8988T (cell line): ENCODE measurements at places on chromosomes 7 and 10.

- DNase-seq, result no peak
Measured at GRCh38 chr7:70624500-70625103, 507.3 kb upstream of the GALNT17 start.

DNA sequence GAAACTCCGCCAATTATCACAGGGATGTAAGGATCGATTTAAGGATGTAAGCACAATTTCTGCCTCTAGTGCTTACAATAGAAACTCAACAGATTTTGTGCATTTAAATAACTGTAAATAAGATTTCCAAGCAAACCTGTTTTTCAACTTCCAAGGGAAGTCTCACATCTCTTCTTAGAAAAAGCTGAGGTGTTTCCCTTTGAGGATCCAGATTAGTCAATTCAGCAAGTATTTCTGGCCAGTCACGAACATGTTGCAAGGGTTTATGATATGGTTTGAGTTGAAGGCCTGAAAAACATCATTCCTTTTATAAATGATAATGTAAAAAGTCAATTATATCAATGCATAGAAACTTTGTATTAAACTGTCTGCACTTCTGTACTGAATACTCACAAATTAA lies 23.9 kb downstream of the KRIT1 start:
- no peak for DNase-seq

DNA sequence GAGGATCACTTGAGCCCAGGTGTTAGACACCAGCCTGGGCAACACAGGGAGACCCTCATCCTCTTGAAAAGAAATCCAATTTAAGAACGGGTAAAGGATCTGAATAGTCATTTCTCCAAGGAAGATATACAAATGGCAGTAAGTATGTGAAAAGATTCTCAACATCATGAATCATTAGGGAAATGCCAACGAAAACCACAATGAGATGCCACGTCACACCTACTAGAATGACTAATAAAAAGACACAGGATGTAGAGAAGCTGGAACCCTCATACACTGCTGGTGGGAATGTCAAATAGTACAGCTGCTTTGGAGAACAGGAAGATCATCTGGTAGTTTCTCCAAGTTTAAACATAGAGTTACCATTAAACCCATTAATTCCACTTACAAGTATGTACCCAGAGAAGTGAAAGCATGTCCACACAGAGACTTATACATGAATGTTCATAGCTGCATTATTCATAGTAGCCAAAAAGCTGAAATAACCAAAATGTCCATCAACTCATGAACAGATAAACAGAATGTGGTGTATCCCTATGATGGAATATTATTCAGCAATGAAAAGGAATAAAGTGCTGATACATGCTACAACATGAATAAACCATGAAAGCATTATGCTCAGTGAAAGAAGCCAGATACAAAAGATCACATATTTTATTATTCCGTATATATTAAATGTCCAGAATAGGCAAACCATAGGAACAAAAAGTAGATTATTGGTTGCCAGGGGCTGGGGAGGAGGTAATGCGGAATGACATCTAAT lies 13.1 kb upstream of the ZMIZ2 start:
- DNase-seq, result no peak

DNA sequence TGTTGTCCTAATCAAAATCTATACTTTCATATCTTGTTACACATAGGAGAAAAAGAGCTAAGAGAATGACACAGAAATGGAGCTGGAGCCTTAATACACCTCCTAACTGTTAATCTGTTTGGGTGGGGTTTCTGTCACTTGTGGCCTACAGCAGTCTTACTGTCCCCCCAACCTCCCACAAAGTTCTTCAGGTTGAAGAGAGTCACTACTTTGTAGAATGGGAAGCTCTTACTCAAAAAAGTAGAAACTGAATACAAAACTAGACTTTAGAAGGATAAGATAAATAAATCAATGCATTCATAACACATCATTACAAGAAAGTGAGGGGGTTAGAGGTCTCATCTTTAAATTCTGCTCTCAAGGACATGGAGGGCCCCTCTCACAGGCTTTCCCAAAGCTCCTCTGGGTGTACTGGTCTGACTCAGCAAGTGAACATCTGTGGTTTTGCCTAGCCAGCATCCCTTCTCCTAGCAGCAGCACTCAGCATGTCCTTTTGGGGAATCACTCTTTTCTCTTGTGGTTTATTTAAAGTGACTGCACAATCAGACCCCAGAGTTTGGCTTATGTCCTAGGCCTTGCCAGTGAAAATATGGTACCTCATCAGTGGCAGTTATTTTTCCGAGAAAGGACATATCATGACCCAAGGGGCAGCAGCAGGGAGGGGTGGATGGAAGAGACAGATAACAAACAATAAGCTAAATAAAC lies 2.0 kb upstream of the BLVRA start:
- no peak for DNase-seq

GRCh38 chr7:147803151-147803550 lies 787.4 kb upstream of the C7orf33 start:
- DNase-seq, result no peak

DNA sequence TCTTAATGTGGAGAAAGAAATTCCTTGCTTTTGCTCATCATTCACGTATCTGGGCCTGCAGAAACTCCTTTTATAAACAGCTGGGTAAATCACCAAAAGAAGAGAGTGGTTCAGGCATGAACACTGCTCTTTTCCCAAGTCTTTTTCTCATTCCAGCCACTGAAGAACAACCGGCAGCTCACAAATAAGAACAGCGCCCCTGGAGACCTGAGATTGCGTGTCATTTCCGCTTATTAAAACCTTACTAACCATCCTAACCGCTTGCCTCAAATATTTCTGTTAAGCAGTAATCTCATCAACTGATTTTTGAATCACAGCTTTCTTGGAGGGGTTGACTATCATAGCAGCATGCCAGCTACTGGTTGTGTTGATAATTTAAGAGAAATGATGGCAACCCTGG lies 213.0 kb upstream of the PLXNA4 start:
- DNase-seq, result no peak

GRCh38 chr10:102462512-102463054 lies 11.2 kb upstream of the C10orf95 start:
- DNase-seq, result no peak

GRCh38 chr7:36986511-36986933 lies 262.2 kb upstream of the AOAH start:
- DNase-seq, result no peak

GRCh38 chr10:103040418-103040817 lies 122.3 kb downstream of the CNNM2 start:
- DNase-seq, result no peak

DNA sequence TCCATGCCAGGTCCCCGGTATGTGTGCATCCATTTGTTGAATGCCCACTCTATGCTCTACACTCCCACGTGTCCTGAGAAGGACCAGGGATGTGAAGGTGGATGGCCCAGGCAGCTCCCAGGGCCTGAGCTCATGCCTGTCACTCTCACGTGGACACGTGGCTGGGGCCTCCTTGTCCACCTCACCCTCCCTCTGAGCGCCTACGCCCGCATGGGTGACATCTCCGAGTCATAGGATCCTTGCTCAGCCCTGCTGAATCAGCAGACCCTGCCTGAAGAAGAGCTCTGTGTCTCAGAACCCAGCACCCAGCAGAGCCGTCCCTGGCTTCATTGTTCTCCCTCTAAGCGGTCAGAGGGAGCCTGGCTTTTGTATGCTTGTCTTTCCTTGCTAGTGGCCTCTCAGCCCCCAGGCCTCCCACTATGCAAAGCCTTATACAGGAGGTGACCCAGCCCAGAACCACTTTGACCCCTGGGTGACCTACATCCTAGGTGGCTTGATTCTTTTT lies 107.9 kb upstream of the PPIF start:
- DNase-seq, result no peak

DNA sequence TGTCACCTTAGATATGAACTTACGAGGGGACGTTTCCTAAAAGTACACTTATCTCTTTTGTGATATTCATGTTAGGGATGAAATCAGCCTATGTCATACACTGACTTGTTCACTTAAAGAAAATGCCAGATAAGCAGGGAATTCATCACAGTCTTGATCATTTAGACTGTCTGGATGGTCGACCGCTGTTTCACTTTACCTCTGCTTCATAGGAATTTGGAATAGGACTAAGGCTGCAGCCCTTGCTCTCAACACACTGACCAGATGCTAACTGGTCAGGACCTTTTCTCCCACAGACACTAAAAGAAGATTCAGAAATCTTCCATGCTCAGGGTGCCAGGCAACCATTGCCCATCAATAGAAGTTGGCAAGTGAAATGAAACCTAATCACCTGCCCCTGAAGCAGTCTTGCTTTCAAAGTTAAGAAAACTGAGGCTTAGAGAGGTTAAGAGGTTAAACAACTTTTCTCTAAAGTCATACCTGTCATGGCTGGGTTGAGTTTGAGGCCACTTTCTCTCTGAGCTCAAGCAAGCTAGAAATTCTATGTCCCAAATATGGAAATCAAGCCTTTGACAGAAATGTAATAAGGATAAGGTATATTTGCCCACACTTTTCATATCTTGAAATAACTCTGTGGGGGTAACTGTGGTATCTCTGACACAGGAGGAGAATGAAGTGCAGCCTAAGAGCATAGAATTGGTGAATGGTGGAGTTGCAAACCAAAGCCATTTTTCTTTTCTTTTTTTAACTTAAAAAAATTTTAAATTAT lies 77.1 kb downstream of the MAP3K8 start:
- no peak for DNase-seq

DNA sequence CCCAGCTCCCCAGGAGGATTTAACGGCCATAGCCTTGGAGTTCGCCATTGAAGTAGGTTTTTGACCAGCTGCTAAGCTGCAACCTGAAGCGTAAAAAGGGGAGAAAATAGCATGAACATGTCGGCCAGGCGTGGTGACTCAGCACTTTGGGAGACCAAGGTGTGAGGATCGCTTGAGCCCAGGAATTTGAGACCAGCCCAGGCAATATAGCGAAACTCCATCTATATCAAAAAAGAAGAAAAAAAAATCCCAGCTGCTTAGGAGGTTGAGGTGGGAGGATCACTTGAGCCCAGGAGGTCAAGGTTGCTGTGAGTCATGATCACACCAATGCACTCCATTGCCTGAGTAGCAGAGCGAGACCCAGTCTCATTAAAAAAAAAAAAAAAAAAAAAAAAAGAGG lies 32.2 kb upstream of the MCU start:
- DNase-seq, result no peak

DNA sequence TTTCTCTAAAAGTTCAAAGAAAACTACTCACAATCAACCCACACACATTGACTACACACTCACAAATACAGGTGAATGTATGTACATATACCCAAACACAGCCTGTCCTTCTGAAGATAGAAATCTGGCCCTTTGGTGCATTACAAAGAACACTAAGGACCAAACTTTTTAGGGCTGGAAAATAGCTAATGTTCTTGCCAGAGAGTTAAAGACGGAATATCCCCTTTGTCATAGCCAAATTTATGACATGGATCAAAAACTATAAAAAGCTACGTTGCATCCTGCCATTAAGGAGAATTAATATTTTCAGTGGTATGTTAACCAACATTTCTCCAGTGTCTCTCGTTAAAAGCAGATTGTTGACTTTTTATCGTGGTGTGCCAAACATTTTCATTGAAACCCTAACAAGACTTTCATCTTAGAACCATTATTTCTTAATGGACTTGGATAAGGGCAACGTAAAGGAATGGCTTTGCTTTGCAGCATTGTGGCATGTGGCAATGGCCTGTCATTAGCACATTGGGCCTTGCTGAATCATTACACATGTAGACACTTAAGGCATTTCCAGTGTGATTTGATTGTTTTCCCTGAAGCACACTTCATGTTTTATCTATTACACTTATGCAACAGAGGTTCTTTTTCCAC lies 150.9 kb upstream of the MEOX2 start:
- DNase-seq, result no peak

GRCh38 chr7:27165089-27165995 lies at the start of gene HOXA9:
Gene HOXA9 (minus strand): TSS chr7:27165537. CDS start chr7:27165457, 80 bp downstream.
- DNase-seq, result no peak

- DNase-seq, result no peak
Measured at GRCh38 chr7:50959560-50959959, 176.9 kb upstream of the GRB10 start.

DNA sequence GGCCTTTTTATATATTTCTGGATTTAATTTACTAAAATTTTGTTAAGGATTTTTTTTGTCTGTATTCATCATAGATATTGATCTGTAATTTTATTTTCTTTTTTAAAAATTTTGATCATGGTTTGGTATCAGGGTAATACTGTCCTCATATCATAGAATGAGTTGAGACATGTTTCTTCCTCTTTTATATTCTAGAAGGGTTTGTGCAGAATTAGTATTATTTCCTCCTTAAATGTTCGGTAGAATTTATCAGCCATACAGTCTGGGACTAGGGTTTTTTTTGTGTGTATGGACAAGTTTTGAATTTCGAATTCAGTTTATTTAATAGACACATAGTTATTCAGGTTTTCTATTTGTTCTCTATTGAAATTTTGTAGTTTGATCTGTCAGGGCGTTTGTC lies 54.0 kb downstream of the SHOC2 start:
- DNase-seq, result no peak

- no peak for DNase-seq
Measured at GRCh38 chr10:102517553-102517952, 13.8 kb downstream of the SUFU start.

DNA sequence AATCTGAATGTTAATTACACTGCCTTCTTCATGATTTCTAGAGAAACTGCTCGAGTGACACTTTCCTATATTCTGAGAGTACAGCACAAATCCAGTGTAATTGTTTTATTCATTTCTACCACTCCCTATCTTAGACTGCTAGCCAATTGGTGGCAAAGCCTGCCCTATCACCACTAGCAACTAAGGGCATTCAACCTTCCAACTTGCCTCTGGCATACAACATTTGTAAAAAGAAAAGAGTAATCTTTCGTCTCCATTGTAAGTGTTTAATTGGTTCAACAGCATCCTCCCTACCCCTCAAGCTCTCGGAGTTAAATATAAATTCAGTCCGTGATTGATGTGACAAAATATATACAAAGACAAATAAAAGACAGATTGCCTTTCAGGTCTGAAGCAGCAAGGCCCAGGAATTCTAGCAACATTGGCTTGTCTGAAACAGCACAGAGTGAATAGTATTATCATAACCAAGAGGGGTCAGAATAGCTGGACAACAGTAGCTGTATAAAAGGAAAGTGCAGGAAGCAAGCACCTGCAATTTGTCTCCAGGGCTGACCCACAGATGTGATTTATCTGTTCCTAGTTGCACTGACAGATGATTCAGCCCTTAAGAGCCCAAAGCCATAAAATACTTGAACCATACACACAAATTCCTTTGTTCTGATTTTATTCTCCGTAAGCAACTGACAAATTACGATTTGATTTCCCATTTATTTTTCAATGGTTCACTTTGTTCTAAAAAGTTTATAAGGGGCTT lies 47.6 kb upstream of the ANKRD1 start:
- DNase-seq, result no peak

GRCh38 chr7:75640201-75640600 lies 98.5 kb downstream of the HIP1 start:
- no peak for DNase-seq

DNA sequence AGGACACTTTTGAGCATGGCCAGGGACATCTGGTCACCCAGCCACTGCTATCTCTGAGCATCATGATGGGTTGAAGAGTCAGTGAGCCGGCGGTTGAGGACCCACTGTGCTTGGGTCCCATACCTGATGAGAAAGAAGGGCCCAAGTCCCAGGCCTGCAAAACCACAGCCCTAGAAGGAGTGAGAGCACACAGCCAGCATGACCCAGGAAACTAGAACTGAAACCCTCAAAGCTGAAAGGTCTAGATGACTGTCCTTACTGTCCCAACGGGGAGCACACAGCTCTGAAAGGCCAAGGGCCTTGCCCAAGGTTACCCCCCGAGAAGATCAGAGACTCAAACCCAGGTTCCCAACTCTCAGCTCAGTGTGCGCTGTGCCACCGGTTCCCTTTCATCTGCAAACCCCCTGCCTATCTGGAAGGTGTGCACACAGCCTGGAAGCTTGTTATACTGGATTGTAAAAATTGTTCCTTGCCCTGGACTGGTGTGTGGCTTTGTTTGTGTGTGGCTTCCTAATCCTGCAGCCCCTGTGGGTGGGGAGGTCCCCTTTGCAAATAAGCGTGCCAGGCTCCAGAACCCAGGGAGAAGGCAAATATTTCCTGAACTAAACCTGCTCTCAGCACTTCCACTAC lies 22.6 kb upstream of the PSAP start:
- no peak for DNase-seq
